IPS DF 6.9 (cell line): ENCODE measurements at places on chromosomes 12 and 14.

GRCh38 chr12:39378341-39378740 lies 64.6 kb downstream of the KIF21A start:
- DNase-seq = no peak

DNA sequence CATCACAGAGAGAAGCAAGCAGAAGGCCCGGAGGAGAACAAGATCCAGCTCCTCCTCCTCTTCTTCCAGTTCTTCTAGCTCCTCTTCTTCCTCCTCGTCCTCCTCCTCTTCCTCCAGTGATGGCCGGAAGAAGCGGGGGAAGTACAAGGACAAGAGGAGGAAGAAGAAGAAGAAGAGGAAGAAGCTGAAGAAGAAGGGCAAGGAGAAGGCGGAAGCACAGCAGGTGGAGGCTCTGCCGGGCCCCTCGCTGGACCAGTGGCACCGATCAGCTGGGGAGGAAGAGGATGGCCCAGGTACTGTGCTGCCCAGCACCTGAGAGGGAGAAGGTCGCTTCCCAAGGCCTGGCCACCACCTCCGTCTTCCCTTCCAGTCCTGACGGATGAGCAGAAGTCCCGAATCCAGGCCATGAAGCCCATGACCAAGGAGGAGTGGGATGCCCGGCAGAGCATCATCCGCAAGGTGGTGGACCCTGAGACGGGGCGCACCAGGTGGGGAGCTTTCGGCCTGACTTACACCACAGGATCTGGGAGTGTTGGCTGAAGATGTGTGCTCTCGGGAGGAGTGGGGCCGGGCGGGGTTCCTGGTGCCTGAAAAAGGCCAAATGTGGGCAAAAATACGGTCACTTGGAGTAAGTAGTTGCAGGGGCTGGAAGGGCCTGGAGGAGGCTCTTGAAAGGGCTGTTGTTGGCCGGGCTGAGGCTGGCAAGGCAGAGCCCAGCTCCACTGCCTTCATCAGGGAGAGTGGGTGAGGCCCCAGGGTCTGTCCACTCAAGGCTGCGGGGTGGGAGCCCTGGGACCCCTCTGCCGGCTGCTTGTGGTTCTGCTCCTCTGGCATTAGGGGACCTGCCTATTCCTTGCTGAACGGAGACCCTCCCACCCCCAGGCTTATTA lies 1.4 kb downstream of the ARL6IP4 start:
- DNase-seq = no peak

- no peak for DNase-seq
Measured at GRCh38 chr12:108650083-108650482, 16.4 kb upstream of the SELPLG start.

- no peak for DNase-seq
Measured at GRCh38 chr14:97776890-97777558, 979.8 kb downstream of the VRK1 start.
